ENCODE measurements at places on chromosomes 12 and 14. TPM values are rescaled to one million over a fixed set of nuclear protein-coding genes. Genes with fewer than 3 reads are reported as not detected.

DNA sequence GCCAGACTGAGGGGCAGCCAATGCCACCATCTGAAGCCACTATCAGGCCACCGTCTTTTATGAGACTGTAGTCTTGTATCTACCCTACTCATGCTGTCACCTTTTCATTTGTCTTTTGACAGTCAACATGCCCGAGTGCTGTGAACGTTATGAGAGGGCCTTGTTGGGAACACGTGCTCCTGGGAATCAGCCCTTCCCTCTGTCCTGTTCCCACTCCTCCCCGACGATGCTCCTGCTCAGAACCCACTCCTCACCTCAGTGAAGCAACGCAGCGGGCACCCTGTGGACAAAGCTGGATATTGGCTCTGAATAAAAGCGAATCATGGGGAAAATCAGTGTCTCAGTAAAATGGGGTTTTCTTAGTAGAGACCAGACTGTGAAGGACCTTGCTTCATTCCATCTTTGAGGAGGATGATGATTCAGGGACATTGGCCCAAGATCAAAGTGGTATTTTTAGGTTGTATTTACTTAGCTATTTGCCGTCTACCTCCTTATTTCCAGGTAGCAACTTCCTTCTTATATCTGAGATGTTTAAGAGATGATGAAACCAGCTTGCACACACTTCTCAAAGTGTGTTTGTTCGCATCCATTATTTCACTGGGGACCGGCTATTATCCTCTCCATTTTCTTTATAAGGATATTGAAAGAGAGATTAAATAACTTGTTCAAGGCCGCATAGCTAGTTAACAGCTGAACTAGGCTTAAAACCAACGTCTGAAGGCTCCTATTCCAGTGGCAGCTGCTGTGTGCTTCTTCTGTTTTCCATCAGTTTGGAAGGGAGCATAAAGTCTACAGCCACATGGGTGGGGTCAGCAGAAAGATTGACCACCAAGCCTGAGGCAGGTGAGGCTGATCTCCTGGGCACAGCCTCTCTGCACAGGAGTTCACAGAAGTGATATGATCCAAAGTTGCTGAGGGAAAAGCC lies 43.9 kb upstream of the CTDSP2 start:
- DNase-seq, result no peak

Gene FNTB
- total RNA-seq, result 16.7 TPM

DNA sequence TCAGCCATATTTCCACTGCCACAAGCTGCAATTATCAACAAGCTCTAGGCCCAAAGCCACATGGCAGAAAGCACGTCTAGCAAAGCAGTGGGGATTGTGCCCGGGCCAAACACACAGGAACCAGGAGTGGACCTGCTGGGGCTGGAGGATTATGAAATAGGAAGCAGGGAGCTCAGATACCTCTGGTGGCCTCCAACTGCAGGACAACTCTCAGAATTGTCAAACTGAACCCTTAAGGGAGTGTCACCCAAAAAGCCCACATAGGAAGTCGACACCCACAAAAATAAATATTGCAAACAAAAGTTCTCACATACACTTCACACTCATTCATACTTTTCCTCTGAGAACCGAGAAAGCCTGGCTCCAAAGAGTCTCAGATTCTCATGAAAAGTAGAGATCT lies 26.1 kb downstream of the KCTD10 start:
- no peak for DNase-seq

Gene PTCSC3
- total RNA-seq, result not detected

Gene DCN
- total RNA-seq, result not detected

Gene LYZ
- total RNA-seq, result not detected

DNA sequence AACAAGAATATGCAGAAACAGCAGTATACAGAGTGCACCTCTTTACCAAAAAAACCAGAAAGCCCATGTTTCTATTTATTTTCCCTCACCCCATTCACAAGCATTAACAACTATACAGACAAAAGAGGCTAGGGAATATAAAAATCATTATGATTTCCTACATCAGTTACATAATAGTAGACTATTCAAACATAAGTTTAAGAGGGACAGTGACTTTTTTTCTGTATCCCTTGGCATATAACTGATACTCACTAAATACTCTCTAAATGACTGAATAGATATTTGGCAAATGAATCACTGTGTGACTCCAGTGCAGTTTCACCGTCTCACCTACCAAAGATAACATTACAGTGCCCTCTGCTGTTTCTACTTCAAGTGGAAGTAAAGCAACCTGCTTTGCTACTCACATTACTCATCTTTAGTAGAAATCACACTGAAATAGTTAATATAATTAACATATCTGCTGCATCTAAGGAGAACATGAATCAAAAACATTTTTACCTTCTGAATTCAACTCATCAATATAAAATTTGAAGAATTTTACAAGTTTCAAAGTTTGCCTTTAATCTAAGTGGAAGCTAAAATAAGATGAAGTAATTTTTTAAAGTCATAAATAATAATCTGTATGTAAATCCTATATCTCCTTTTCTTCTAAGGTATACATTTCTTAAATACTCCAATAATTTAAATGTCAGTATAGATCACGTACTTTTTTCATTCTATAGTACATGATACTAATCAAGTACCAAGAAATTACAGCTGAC lies 103.8 kb downstream of the OSBPL8 start:
- peak; percentile 34 for DNase-seq

DNA sequence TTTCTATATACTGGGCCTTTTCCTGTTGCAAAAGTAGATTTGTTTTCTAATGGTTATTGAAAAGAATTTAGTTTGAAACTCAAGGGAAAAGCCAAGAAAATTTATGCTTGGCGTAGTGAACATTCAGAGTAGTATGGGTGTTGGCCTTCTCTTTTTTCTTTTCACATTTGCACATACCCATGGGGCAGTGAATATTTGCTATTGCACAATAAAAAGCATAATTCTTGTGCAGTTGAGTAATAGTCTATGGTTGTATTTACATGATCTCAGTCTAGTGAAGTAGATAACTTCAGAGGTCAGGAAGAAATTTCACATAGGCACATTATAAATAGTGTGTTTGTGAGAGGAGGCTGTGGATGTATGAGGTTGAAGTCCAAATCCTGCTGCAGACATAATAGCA lies 158.1 kb downstream of the FLRT2 start:
- DNase-seq, result no peak

DNA sequence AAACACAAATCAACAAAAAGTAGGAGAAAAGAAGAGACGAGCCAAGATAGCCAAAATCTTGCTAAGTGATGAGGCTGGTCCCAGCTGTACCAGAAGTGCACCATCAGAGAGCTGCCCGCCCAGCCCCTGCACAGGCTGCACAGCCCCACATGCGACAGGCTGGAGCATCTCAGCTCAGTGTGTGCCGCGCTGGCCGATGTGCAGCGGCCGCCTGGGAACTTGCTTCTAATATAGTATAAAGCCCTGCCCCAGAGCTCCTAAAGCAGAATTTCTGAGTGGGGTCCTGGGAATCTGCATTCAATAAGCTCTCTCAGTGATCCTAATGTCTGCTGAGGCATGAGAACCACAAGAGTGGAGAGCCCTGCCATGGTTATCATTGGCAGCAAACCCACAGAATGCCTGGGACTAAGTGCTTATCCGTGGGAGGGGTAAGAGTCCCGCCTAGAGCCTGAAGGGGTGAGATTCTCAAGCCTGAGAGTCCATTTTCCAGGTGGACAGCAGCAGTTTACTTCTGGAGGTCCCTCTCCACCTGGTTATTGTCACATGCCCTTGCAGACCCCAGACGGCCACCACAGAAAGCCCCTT lies 171.6 kb downstream of the DPF3 start:
- DNase-seq, result no peak

- DNase-seq, result peak; percentile 79
Observed at GRCh38 chr12:132560614-132561426, 49.6 kb downstream of the LRCOL1 start.

Data from activated CD4-positive, alpha-beta T cell treated with anti-CD3 and anti-CD28 coated beads, Interleukin-2, amount 10 ng/mL, durations not matched to agents 7 days and 5 days (primary cell).